ENCODE measurements at places on chromosomes 13 and 19.
A peak's percentile ranks its signal among the peaks of the same experiment; 100 is the strongest.

DNA sequence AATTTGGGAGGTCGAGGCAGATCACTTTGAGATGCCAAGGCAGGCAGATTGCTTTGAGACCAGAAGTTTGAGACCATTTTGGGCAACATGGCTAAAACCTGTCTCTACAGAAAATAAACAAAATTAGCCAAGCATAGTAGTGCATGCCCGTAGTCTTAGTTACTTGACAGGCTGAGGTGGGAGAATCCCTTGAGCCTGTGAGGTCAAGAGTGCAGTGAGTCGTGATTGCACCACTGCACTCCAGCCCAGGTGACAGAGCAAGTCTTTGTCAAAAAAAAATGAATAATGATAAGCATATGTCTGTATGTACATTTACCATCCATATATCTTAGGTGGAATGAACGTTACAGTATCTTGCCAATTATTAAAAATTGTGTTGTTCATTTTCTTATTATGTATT, 2447.7 kb downstream of the PCDH9 start:
- no peak for DNase-seq

GRCh38 chr13:110519046-110519445, 42.5 kb downstream of the RAB20 start:
- DNase-seq = no peak

GRCh38 chr19:45927565-45928261, 13.1 kb upstream of the NANOS2 start:
- DNase-seq = peak; percentile 53

- no peak for DNase-seq
Measured at GRCh38 chr13:101845245-101846020, 393.0 kb downstream of the ITGBL1 start.

- DNase-seq = no peak
Measured at GRCh38 chr13:102237230-102237629, 164.6 kb downstream of the FGF14 start.

GRCh38 chr19:40417643-40417981, 4.4 kb upstream of the PRX start:
- DNase-seq = no peak

- DNase-seq = no peak
Measured at GRCh38 chr19:47511128-47511517, 3.7 kb downstream of the NAPA start.

- DNase-seq = no peak
Measured at GRCh38 chr13:40673414-40673813, 7.0 kb upstream of the FOXO1 start.

DNA sequence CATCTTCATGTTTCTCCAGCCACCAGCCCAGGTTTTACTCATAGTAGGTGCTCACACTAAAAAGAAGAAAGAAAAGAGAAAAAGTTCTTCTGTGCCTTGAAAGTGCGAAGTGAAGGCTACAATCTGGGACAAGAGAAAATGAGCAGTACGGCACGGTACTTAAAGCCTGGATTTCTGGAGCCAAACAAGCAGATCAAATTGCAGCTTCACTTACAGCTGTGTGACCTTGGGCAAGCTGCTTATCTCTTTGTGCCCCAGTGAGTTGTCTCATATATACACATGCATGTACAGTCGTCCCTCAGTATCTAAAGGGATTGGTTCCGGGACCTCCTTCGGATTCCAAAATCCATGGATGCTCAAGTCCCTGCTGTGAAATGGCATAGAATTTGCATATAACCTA, 41.8 kb downstream of the GSX1 start:
- no peak for DNase-seq

DNA sequence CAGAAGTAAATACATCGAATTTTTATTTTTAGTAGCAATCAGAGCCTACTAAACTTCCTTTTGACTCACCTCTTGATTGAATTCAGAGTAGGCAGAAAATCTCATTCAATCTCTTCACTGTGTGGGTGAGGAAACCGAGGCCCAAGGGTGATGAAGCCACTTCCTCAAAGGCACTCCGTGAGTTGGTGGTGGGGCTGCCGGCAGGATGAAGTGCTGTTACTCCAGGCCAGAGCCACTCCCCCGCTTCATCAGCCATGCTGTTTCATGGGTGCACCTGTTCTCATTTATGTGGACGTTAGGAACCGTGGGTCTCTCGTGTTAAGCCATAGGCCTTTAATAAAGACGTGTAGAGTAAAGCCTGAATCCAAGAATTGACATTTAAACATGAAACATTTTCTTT, 13.2 kb downstream of the ING1 start:
- peak; percentile 35 for DNase-seq

DNA sequence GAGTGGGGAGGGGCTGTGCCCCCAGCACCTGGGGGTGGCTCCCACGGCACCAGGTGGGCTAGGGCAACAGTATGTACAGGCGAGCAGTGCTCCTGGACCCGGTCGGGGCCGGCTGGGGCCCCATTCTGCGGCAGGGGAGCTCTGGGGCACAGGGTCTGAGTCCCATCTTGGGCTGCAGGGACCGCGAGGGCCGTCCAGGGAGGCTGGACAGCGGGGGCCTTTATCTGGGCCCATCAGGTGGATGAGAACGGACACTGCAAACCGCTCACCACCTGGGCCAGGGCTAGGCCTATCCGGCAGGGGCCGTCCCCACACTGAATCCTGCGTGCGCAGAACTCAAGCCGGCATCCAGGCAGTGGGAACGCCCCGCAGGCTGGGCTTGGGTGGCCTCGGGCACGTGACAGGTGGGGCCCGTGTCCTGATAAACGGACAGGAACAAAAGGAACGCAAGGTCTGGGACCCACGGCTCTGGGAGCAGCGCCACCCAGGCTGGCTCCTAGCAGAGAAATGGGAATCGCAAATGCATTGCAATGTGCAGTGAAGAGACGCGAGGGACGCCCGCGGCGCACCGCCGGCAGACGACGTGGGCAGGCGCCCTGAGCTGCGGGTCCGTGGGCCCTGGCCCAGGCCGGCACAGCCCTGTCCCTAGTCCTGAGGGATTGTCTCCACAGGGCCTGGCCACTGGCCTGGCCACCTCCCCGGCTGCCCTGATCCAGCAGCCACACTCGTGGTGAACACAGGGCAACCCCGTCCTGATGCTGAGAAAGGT, 29.7 kb downstream of the BTBD2 start:
- no peak for DNase-seq

DNA sequence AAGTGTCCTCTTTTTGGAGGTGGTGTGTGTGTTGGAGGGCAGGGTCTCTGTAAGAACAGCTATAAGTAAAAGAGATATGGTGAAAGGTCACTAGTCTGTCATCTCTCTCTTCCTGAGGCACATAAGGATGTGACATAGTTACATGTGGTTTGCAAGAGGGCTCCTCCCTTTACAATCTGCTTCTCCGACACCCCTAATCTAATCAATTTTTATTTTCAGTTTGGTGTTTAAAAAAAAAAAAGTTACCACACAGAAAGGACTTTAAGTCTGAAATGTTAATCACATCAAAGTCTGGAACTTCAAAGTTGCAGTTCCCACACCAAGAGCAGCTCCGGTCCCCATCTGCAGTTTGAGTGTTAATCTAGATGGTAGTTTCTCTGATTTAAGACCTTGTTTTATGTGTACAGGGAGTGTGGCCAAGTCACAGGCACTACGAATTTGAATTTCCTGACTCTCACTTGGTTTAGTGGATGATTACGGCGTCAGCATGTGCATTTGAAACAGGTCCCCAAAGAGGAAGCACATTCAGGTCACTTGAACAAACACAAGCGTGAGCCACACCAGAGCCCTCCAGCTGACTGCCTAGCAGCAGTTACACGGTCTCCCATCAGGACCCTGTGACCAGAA, 53.1 kb downstream of the FOXO1 start:
- no peak for DNase-seq

- DNase-seq = no peak
Measured at GRCh38 chr13:63909726-63910375, 2494.2 kb upstream of the PCDH20 start.

DNA sequence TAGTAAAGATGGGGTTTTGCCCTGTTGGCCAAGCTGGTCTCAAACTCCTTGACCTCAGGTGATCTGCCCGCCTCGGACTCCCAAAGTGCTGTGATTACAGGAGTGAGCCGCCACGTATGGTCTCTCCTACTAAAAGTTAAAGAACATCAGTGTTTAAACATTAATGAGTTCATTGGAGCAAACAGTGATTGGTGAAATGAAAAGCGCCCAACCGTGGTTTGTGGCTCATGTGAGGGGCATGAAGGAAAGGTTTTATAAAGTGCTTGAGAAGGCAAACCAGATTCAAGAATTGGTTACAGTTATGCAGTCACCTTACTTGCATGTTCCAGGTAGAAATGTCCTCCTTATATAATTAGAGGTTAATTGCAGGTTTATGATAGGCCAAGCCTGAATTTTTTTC, 109.5 kb downstream of the ZNF675 start:
- no peak for DNase-seq

DNA sequence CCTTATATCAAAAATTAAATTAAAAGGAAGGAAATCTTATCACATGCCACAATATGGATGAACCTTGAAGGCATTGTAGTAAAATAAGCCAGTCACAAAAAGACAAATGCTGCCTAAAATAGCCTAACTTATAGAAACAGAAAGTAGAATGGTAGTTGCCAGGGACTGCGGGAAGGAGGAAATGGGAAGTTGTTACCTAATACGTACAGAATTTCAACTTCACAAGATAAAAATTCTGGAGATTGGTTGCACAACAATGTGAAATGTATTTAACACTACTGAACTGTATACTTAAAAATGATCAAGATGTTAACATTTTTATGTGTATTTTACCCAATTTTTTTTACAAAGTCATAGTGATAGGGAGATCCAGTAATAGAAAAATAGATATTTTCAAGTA, 10.2 kb upstream of the N4BP2L2 start:
- DNase-seq = no peak

DNA sequence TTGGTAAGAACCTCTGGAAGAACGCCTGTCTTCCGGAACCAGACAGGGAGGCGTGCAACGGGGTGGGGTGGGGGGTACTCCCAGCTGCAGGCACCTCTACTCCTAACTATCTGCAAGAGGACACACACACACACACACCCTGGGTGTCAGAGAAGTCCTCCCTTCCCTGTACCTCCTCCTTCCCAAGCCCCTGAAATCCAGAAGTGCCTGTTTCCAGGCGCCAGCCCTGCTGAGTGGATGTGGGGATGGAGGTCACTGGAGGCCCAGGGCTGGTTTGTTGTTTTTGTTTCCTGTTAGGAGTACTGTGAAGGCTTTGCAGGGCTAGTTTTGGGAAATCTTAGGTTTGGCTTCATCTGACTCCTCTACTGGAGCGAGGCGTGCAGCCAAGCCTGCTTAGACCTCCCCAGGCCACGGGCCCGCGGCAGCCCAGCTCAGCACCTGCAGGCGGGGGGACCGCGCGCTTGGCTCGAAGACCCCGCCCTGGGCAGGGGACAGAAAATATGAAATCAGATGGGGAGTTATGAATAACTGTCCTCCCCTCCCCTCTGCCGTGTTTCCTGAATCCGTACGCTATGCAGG, 36.4 kb downstream of the SOX1 start:
- no peak for DNase-seq

- DNase-seq = no peak
Measured at GRCh38 chr13:47437406-47437805, 540.6 kb upstream of the HTR2A start.

GRCh38 chr13:28220166-28220565, 81.8 kb downstream of the PAN3 start:
- no peak for DNase-seq

GRCh38 chr13:94286581-94286980, 192.9 kb downstream of the DCT start:
- DNase-seq = no peak

DNA sequence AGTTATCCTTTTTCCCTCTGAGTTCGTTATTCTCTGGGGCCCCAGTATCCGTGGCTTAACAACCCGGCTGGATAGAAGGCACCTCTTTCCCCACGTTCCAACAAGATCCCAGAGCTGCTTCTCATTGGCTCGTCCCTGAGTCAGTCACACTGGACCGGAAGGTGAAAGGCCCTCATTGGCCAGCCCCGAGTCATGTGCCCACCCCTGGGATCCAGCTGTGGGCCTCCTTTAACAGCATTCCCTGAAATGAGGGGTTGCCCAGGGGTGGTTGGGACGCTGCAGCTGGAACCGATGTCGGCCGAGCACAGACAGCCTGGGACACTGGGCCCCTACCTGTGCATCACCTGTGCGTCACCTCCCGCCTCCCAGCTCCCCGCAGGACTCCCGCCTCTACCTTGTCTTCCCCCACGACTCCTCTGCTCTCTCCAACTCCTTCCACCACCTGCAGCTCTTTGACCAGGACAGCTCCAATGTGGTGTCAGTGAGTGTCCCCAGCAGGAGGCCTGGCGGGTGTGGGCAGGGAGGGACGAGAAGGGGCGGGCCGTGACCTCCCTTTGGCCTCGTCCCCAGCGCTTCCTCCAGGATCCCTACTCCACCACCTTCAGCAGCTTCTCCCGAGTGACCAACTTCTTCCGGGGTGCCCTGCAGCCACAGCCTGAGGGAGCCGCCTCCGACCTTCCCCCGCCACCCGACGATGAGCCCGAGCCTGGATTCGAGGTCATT, 4.3 kb downstream of the TBC1D17 start:
- DNase-seq = no peak

DNA sequence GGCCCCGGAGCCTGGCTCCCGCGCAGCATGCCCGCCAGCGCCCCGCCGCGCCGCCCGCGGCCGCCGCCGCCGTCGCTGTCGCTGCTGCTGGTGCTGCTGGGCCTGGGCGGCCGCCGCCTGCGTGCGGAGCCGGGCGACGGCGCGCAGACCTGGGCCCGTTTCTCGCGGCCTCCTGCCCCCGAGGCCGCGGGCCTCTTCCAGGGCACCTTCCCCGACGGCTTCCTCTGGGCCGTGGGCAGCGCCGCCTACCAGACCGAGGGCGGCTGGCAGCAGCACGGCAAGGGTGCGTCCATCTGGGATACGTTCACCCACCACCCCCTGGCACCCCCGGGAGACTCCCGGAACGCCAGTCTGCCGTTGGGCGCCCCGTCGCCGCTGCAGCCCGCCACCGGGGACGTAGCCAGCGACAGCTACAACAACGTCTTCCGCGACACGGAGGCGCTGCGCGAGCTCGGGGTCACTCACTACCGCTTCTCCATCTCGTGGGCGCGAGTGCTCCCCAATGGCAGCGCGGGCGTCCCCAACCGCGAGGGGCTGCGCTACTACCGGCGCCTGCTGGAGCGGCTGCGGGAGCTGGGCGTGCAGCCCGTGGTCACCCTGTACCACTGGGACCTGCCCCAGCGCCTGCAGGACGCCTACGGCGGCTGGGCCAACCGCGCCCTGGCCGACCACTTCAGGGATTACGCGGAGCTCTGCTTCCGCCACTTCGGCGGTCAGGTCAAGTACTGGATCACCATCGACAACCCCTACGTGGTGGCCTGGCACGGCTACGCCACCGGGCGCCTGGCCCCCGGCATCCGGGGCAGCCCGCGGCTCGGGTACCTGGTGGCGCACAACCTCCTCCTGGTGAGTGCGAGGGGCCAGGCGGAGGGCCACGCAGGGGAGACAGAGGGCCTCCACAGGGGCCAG, at the start of gene KL:
TSS of gene KL (plus strand) at position 10 of the 909 bp plus-strand sequence. CDS start at position 28, 18 bp downstream.
- no peak for DNase-seq

DNA sequence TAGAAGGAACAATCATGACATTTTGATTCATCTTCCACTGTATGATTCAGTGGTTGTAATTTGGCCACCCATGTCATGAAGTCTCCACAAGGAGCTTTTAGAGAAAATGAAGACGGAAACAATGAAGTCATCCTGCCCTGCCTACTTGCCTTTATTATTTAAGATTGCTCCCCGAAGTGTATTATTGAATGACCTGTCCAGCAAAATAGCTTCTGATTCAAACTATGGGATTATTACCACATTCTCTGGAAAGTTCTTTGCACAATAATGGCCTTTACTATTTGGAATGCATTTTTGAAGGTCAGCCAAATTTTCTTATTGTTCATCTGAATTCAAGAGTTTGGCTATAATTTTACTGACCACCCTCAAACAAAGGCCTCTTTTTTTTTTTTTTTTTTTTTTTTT, 77.8 kb upstream of the RFC3 start:
- DNase-seq = no peak

GRCh38 chr19:21474671-21475181, 30.7 kb upstream of the ZNF429 start:
- DNase-seq = peak; percentile 63
